Stimulated activated CD4-positive, alpha-beta T cell treated with anti-CD3 and anti-CD28 coated beads, TNF-alpha, amount 100 ng/mL, for 48 hours (primary cell): ENCODE measurements at places on chromosomes 3 and 15.

DNA sequence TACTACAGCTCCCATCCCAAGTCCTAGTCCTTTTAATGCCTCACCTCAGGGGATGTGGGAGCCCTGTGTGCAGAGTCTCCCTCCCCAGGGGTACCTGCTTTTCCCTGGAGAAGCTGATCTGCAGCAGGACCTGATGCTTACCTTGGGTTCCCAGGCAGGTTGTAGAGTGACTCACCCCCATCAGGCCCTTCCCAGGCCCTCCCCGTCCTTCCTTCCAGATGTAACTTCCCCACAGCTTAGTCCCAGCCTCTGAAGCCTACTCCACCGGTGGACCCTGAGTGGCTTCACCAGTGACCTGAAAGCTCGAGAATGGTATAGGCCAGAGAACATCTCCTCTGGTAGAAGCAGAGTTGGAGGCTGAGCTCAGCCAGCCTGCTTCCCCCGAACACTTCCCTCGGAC, 254.2 kb upstream of the STT3B start:
- no peak for DNase-seq

DNA sequence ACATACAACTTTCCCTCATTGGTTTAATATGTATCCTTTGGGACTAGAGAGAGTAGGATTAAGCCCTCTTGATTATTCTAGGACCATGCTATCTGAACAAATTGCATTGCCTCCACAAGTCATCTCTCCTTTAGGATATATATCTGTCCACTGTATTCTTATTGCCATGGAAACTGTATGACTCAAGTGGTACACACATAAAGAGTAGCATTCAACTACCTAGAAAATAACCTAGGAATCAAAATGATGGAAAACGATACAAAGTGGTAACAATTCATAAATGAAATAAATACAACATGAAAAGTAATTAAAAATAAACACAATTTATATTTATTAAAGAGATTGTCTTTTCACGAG, 212.1 kb upstream of the P2RY1 start:
- no peak for DNase-seq

- no peak for DNase-seq
Observed at GRCh38 chr3:169241991-169242707, 421.4 kb downstream of the MECOM start.

- no peak for DNase-seq
Observed at GRCh38 chr3:40310705-40311104, 1.2 kb downstream of the EIF1B start.

GRCh38 chr3:178170698-178171535, 365.3 kb upstream of the KCNMB2 start:
- DNase-seq = no peak

- DNase-seq = no peak
Observed at GRCh38 chr3:58798312-58798711, 131.7 kb upstream of the FAM3D start.

DNA sequence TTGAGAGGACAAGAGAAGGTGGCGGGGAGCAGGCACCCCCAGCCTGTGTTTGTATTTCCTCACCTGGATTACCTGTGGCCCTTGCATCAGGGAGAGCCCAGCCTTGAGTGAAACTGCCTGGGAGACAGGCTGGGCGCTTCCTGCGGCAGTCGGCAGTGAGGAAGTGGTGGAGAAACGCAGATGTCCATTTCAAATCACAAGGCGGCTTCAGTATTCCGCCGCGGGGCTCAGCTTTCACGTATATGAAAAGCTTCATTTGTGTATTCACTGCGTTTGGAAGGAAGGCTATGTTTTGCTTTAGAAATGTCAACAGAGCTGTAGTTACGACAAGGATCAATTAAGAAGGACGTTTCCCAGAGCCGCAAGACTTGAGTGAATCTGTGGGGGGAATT, 167.4 kb upstream of the CTDSPL start:
- no peak for DNase-seq

DNA sequence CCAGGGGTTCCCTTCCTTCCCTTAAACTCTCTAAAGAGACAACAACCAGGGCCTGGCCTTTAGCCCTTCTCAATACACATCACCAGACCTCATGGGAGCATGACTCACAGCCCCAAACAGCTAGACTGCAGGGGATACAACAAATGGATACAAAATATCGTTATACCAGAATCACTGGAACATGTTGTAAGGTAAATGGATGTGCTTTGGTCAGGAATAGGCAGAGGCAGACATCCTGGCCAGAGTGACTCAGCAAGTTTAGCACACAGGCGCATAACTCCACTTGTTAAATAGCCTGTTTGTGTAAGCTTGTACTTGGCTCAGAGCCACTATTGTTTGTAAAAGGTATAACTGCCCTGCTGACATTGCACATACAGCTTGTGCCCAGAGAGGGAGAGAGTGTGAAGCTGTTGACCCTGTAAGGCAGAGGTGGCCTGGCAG, 18.3 kb downstream of the TMED3 start:
- DNase-seq = no peak

- no peak for DNase-seq
Observed at GRCh38 chr3:16810593-16811367, 74.0 kb upstream of the PLCL2 start.
